ENCODE measurements at places on chromosomes 16 and 17.
A peak's percentile ranks its signal among the peaks of the same experiment; 100 is the strongest.

- DNase-seq: no peak
Measured at GRCh38 chr17:50169121-50169764, 3.4 kb downstream of the SGCA start.

DNA sequence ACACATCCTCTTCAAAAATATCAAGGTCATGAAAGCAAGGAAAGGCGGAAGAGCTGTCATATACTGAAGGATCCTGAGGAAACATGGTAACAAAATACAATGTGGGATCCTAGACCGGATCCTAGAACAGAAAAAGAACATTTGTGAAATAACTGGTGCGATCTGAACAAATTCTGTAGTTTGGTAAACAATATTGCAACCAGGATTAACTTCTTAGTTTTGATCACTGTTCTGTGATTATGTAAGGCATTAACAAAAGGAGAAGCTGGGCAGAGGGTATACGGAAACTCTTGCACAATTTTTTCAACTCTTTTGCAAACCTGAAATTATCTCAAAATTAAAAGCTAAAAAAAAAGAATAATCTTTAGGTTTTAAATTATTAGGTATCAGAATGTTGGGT, 109.7 kb downstream of the TRIM37 start:
- no peak for DNase-seq

GRCh38 chr17:16930571-16931317, 41.2 kb downstream of the TNFRSF13B start:
- no peak for DNase-seq

DNA sequence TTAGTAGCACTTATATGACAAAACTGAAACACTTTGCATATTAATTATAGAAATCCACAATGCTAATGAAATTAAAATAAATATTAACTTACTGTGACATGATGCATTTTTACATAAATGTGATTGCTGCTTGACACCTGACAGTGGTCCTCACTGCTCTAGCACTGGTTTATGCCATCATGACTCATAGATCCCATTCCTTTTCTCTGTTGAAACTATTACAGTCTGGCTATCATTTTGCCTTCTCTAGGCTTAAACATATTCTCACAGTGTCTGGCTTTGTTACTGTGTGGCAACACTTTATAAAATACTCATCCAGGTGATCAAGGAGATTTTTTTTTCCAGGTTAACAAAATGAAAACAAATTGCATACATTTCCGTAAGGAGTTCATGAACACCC, 108.0 kb downstream of the MRTFB start:
- DNase-seq: no peak

DNA sequence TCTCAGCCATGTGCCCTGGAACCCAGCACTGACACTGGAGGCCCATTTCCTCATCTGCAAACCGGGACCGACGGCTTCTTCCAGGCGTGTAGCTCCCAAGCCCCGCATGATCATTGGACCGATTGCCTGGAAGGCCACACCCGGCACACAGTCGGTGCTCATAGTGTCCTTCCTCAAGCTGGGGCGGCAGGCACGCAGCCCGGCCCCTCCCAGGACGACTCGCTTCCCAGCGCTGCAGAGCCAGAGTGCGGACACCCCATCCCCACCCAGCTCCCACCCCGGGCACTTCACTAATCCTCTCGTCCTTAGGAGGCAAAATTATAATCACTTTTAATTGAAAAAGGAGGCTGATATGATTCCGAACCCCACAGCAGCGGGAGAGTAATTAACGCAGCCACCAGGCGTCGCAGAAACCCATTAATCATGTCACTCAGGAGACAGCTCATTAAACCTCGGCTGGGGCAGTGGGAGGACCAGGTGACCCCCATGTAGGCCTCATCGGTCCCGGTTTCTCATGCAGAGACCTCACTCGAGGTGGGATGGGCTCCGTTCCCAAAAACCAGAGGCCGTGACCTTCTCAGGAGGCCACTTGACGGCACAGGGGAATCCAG, 33.1 kb downstream of the ZNF469 start:
- no peak for DNase-seq

GRCh38 chr17:16106161-16106891, 106.7 kb downstream of the TTC19 start:
- DNase-seq: no peak

- no peak for DNase-seq
Measured at GRCh38 chr16:72013389-72013788, 4.8 kb downstream of the DHODH start.

GRCh38 chr17:67047382-67047781, 3.0 kb downstream of the CACNG1 start:
- DNase-seq: no peak

DNA sequence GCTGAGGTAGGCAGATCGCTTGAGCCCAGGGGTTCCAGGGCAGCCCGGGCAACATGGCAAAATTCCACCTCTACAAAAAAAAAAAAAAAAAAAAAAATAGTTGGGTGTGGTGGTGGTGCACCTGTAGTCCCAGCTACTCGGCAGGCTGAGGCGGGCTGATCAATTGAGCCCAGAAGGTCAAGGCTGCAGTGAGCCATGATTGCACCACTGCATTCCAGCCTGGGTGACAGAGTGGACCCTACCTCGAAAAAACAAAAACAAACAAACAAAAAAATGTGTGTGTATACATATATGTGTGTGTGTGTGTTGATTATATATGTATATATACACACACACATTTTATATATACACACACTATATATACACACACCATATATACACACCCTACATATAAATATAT, 39.1 kb upstream of the TBC1D3K start:
- no peak for DNase-seq

- no peak for DNase-seq
Measured at GRCh38 chr16:83814659-83814985, 6.8 kb downstream of the HSBP1 start.

DNA sequence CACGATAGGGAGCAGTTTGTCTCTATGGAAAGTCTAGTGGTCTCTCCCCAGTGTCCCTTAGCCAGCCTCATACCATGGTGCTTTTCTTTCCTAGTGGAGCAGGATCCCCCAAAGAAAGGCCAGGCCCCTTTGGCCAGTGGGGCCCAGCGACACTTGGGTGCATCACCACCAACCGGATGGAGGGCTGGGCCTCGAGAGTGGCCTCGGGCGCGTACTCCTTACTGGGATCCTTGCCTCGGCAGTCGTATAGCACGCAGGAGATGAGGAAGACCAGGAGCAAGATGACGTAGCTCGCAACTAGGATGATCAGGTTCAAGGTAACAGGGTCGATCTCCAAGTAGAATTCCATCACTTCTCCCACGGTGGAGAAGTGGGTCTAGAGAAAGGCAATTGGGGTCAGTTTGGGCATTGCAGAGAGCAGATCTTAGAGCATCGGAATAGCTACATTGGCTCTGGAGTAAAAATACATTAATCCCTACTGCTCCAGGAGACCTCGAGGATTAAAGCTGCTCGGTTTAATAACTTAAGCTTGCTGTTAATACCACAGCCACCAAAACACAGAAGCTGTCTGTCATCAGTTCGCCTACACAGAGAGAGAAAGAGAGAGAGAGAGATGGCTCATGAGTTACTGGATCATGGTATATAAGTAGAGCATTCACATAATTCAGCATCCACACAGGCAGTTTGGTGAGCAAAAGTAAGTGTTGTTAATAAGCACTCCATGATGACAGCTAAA, at the start of gene SMIM36:
Gene SMIM36 (minus strand): TSS at position 467 of the 736 bp plus-strand sequence.
- no peak for DNase-seq

GRCh38 chr17:65456368-65457151, 104.9 kb downstream of the AXIN2 start:
- DNase-seq: no peak

DNA sequence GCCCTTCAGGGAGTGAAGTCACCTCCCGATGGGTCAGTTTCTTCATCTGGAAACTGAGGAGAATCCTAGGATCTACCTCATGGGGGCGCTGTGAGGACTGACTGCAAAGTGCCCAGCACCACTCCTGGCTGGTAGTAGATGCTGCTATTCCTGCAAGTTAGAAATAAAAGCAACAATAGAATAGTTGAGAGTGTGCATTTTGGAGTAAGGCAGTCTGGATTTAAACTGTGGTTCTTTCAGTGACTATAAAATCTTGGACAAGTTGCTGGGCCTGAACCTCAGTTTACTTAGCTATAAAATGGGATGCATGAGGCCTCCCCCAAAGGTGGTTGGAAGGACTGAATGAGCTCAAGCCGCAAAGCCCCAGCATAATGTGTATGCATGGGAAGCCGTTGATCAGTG, 70.6 kb downstream of the CYB5B start:
- peak; percentile 9 for DNase-seq

GRCh38 chr17:47955497-47956461, 1.9 kb downstream of the PRR15L start:
- DNase-seq: no peak

- no peak for DNase-seq
Measured at GRCh38 chr16:86578611-86579267, 390 bp downstream of the FOXL1 start.

- DNase-seq: no peak
Measured at GRCh38 chr16:1696863-1697262, 9.1 kb upstream of the MAPK8IP3 start.

DNA sequence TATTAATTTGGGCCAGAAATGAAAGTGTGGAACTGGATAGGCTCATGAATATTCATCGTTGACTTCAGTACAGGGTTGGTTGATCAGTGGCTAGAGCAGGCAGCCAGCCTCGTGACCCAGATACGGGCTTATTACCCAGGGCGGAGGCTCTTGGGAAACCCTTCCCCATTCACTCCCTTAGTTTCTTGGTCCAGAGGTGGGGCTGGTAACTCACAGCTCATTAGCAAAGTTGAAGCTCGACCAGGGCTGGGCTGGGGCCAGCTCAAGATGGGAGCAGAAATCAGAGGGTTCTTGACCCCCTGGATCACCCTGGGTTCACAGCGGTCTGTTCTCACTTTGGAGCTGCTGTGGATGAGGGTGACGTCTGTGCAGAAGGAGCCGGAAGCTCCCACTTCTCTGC, 44.6 kb upstream of the GSE1 start:
- no peak for DNase-seq

DNA sequence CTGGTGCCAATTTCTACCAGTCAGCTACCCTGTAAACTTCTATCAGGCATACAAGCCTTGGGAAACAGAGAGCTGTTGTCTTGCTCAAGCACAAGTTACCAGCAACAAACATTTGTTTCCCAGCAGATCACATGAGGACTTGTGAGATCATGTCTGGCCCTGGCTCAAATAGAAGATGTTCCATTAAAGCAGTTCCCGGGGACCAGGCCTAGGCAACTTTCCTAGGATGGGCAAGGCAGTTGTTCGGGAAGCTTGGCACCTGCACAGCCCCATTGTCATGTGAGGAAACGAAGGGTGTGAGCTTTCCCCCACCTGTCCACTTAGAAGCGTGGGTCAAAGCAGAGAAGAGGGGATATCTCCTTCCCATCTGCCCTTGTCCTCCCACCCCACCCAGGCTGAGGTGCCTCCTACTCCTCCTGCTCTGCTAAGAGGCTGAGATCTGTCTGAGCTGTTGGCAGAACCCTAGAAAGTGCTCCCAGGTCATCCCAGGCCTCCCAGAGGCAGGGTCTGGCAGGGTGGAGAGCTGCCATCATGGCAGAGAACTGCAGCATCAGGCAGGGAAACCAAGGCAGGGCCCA, 11.2 kb upstream of the SLC47A2 start:
- no peak for DNase-seq

- no peak for DNase-seq
Measured at GRCh38 chr17:79612468-79613194, 1.8 kb upstream of the RBFOX3 start.

DNA sequence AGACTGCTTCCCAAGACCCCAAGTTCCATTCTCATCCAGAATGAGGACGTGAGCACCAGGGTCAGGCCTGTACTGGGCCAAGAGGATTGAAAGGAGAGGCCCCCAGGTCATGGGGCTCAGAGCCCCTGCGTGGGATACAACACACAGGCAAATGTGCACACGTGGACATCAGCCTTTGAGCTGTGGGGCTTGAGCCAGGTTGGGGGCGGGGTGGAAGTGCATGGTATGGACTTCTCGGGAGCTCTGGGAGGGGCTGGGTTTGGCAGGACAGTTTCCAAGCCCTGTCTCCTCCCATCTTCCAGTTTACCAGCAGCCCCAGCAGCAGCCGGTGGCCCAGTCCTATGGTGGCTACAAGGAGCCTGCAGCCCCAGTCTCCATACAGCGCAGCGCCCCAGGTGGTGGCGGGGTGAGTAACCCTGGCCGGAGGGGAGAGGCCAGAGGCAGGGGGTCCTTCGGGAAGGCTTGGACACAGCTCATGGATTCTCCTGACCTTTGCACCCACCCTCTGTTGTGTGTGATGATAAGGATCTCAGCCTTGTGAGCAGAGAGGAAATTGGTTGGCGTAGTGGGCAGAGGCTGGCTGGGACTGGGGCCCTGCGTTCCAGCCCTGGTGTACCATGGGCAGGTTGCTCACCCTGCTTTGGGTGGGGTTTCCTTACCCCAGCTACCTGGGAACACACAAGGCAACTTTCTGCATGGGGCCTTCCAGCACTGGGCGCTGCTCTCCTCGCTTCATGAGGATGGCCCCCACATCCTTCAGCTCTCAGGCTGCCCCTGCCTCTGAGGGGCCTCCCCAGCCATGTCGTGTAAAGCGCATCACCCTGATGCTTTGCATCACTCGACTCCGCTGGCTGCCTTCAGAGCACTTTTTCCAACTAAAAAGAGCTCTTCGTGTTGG, 10.4 kb upstream of the LASP1NB start:
- DNase-seq: no peak

GRCh38 chr16:84810518-84811273, 9.1 kb upstream of the CRISPLD2 start:
- no peak for DNase-seq

- DNase-seq: no peak
Measured at GRCh38 chr16:4370570-4371356, 885 bp upstream of the VASN start.

- no peak for DNase-seq
Measured at GRCh38 chr17:80499560-80499959, 23.2 kb upstream of the NPTX1 start.

DNA sequence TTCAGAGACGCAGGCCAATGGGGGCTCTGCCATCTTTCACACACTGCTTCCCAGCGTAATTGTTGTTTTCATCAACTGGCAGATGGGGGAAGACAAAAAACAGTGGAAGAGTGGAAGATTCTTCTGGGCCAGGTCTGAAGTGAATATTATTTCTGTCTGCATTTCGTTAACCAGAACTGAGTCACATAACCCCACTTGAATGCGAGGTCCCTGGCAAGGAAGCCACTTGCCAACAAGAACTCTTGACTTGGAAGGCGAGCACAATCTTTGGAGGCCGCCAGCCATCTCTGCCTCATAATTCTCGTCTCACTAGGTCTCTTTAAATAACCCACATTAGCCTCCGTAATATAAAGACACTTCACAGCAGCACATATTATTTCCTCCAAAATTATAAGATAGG, 75.4 kb downstream of the CYB561 start:
- DNase-seq: no peak

GRCh38 chr17:33874617-33875060, 380.4 kb upstream of the CCL2 start:
- DNase-seq: no peak

DNA sequence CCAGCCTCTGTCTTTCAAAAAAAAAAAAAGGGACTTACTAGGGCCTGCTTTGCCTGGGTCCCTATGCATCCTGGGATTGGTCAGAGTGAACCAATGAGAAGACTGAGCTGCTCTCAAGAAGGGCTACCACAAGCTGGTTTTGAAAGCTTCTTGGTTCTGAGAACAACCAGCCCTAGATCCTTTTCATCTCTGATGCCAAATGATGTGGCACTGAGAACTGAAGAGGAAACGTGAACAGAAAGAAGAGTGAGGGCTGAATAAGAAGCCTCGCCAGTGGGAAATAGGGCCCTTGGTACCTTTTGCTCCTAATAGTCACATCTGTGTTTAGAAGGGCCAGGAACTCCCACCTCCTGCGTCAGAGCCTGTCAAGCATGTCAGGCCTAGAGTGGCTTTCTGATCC, 10.7 kb downstream of the TACO1 start:
- no peak for DNase-seq

Data from stimulated activated CD8-positive, alpha-beta memory T cell treated with anti-CD3 and anti-CD28 coated beads, Interleukin-4, amount 100 ng/mL, for 4 hours (primary cell).